IMR-90 (cell line): ENCODE measurements at places on chromosomes 3 and 15. TPM values are rescaled to one million over a fixed set of nuclear protein-coding genes. Genes with fewer than 3 reads are reported as not detected.

Gene WNT7A
- not detected in 2 replicates for total RNA-seq

Gene KY
- under 0.01 TPM in 2 replicates for total RNA-seq

DNA sequence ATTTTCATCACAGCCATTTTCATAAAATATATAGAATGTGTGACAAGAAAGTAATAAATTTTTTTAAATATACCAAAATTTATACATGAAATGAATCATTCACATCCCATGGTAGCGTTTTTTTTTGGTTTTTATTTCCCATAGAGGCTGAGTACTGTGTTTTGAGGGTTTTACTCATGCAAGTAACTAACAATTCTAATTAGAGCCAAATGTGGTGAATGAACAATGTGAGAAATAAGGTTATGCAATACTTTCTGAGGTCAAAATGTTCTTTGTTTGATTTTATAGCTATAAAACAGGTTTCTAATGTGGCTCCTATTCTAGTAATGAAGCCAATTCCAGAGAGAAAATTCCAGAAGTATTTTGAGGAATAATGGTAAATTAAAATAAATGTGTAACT, 386.8 kb downstream of the TBC1D5 start:
- DNase-seq = no peak

DNA sequence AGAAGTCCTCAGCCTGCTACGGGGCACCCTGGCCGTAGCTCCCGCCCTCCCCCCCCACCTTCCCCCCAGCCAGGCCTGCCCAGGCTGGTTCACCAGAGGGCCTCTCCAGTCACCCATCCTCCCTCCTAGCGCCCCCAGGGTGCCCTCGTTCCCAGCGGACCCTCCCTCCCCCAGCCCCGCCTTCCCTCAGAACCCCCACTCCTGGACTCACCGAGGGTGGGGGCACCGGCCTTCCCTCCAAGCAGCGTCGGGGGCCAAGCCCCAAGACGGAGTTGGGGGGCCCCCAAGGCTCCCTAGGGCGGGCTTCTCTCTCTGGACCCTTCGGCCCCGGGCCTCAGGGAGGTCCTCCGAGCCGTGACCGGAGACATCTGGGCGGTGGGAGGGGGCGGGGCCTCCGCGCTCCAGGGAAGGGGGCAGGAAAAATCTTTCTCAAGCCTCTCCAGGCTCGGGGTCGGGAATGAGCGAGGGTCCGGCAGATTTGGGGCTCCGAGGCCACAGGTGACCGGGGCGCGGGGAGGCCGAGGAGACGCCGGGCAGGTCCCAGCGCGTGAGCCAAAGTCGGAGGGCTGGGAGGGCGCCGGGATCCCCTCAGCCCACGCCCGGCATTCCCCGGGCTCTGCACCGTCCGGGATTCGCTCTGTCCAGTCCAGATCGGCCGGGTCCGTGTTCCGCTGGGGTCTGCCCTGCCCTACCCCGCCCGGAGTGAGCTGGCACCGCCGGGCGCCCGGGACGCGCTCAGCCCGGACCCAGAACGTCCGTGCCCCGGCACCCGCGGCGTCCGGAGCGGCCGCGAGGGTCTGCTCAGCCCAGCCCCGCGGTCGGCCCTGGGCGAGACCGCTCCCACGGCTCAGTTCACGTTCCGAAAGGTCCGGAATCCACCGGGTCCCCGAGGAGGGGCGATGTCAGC, 999 bp downstream of the INSYN1 start:
- no peak for DNase-seq

Gene PRSS50
- total RNA-seq = not detected in 2 replicates

Gene PDCD7
- total RNA-seq = 4.7 and 8.1 TPM in 2 replicates

Gene GOLGA8G
- not detected in 2 replicates for total RNA-seq

Gene DLEC1
- not detected in 2 replicates for total RNA-seq

Gene IQCF2
- total RNA-seq = not detected in 2 replicates

DNA sequence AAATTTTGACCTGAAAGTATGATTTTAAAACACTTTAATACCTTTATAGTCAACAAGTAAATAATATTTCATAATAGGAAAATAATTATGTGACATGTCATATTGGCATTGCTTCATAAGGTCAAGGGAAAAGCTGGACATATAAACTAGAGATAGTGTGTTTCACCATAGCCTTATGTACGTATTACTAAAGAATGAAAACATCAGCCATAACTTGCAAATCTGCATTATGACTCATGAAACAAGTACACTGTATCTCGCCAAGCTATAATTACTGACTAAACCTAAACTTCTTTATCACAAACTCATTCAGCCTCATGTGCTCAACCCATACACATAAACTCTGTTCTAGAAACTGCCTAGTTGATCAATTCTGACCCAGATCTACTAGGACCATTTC, 950.1 kb downstream of the FHIT start:
- peak; percentile 94 for DNase-seq

DNA sequence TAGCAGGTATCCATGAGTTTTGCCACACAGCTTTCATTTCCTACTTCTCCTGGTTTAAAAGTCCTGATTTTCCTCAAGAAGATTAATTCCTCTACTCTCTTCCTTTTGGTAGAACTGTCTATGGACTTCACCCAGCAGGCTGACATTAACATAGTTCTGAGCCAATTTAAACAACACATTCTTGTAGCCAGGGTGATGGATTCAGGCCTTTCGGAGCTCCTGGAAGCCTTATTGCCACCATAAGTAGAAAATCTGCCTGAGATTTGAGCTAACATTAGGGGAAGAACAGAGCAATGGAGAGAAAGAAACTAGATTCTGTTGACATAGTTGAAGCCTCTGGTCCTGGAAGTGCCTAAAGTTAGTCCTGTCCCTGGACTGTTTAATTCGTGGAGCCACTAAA, 449.8 kb downstream of the TAFA4 start:
- no peak for DNase-seq

Gene LYZL4
- not detected in 2 replicates for total RNA-seq
